ENCODE measurements at places on chromosomes 7 and 10.

GRCh38 chr7:19754521-19755116 is 18.8 kb downstream of the TMEM196 start:
- DNase-seq, result peak; percentile 52

GRCh38 chr10:72061491-72061890 is 26.9 kb downstream of the SPOCK2 start:
- no peak for DNase-seq

DNA sequence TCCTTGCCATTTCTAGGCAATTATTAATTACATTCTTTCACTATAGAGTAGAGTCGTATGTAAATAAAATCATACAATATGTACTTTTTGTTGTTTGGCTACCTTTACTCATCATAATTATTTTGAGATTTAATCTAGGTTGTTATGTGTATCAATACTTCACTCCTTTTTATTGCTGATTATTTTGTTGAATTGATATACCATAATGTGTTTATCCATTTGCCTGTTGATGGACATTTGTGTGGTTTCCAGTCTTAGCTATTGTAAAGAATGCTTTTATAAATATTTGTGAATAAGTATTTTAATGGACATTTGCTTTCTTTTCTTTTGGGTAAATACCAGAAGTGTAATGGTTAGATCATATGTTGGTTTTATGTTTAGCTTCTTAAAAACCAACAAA is 174.0 kb downstream of the RAMP3 start:
- DNase-seq, result no peak

- no peak for DNase-seq
These were observed 5.2 kb upstream of the CUBN start for GRCh38 chr10:17134737-17135260.

GRCh38 chr7:131621652-131622051 is 65.2 kb upstream of the PODXL start:
- DNase-seq, result no peak

DNA sequence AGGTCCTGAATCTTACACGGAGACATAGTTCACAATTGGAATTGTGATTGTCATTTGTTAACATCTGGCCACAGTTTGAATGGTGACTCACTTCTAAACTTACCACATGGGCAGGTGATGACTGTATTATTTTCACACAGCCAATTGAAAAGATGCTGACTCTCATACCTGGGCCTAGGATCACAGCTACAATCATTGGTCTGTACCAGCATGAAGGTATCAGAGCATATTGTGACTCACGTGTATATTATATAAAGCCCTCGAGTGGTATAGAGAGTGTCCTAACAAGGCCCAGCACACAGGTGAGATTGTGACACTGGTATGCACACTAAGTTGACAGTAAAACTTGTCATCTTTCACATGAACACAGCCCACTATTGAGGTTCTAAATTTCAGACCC is 9.4 kb upstream of the ZNF107 start:
- DNase-seq, result peak; percentile 75

DNA sequence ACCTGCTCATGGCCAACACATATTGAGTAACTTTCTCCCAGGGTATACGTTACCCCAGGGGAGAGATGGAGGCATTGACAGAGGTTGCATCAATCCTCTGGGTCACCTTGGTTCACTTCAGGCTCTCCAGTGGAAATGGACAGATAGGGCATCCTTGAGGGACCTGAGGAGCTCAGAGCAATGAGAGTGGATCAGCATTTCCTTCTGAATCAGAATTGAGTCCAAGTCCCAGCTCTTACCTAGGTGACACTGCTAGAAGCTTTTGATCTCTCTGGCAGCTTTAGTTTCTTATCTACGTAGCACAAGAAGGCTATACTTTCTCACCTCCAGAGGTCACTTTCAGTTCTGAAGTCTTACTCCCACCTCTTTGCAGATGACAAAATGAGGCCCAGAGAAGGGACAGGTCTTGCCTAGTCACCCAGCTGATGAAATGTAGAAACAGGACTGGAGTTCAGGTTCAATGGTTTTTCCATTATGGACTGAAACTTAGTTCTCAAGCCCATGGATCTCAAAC is 35.2 kb downstream of the PANK1 start:
- DNase-seq, result no peak

DNA sequence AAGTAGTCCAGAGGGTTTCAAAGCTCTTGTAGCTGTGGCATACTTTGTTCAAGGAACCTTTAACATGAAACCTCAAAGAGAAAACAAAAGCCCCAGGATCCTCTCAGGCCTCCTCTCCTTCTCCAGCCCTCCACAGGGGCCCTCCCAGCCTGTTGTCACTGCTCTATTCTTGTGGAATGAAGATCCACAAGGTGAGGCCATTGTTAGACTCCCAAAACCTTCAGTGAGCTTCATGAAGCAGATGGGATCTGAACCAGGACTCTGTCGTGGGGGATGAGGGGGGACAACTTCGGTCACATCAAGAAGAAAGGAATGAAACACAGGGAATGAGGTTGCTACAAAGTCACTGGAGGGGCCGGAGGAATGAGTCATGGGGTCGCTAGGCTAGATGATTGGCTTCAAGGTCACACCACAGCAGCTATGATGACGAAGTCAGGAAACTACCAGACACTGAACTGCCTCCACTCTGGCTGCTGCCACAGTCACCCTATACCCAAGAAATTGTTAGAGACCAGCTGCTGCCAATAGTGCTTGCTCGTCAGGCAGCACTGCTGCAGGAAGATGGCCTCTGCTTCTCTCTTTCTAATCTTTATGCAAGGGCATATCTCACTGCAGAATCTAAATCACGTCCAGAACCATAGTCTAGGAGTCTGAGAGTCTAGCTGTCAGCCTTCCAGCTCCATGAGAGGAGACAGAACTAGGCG is 208.8 kb downstream of the HIBADH start:
- no peak for DNase-seq

GRCh38 chr7:152519290-152519689 is 83.5 kb upstream of the KMT2C start:
- DNase-seq, result no peak

- peak; percentile 95 for DNase-seq
These were observed 46.4 kb downstream of the KIAA1217 start for GRCh38 chr10:24255115-24255880.

DNA sequence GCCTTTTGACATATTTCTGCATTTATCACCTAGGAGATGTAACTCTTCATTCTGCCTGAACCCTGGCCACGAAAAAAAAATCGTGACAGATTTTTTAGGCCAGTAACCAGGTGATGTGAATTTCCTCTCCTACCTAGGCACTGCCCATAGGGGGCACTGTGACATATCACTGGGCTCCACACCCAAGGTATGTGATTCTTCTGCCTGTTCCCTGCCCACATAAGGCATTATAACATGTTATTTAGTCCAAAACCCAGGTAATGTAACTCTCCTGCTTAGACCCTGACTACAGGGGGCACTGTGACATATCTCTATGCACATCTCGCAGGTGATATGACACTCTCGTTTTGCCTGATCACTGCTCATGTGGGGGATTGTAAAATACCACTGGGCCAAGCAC is 29.5 kb upstream of the ZNF107 start:
- no peak for DNase-seq

GRCh38 chr7:134792968-134793367 is 13.5 kb downstream of the CALD1 start:
- DNase-seq, result peak; percentile 30

GRCh38 chr7:41709621-41710020 is 6.7 kb upstream of the INHBA start:
- DNase-seq, result peak; percentile 54

DNA sequence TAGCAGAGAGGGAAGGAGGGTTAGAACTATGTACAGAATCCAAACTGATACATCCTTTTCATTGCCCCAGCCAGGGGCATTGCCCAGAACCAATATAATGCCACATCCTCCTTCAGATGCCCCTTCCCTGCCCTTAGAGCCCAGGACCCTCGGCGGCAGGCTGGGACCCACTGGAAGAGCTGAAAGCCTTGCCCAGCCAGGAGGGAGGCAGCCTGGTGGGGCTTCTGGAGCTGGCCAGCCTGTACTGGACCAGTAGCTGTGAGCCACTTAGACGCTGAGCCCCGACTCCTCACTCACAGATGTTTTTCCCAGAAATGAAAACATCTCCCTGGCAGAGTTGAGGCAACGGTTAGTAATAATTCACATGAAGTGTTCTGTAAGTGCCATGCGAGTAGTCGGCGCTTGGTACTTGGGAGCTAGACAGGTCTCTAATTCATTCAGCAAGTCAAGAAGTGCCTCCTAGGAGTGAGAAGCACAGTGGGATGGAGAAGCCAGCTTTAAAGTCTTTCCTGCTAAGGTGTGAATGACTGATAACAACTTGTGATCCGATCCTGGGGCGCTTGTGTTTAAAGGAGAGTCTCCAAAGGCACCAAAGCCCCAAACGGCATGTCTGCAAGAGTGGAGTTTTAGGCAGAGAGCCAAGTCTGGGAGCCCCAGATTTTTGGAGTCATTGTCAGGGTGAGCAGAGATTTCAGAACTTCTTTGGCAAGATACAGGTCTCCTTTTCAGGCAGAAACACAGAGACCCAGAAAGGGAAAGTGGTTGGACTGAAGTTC is 9.8 kb downstream of the VSIR start:
- DNase-seq, result no peak

GRCh38 chr10:1706711-1707110 is 30.6 kb downstream of the ADARB2 start:
- no peak for DNase-seq

GRCh38 chr10:68925489-68925888 is 24.4 kb downstream of the DDX50 start:
- DNase-seq, result no peak

GRCh38 chr10:127855591-127855881 is 37.2 kb downstream of the CLRN3 start:
- no peak for DNase-seq

GRCh38 chr10:63084690-63085382 is 48.3 kb upstream of the NRBF2 start:
- no peak for DNase-seq

GRCh38 chr7:34073676-34074075 is 168.3 kb downstream of the BMPER start:
- no peak for DNase-seq

GRCh38 chr10:124066781-124067714 is 26.4 kb downstream of the CHST15 start:
- DNase-seq, result no peak

GRCh38 chr7:14752301-14752700 is 150.2 kb downstream of the DGKB start:
- no peak for DNase-seq

GRCh38 chr10:97659589-97659988 is 19.1 kb downstream of the PI4K2A start:
- DNase-seq, result no peak

DNA sequence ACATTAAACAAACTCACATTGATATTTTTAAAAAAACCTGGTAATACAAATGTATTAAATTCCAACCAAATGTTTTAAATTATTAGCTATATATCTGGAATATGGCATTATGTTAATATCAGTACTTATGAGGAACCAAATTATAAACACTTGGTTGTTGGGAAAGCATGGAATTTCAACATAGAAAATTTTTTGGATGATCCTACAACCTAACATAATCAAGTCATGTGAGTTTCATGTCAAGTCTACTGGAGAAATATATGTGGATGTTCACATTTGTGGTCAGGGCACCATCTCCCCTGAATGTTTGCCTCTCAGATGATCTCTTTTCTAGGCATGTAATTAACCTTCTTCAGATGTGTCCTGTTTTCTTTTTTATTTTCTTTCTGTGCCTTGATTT is 5.2 kb upstream of the POT1 start:
- DNase-seq, result no peak

- DNase-seq, result peak; percentile 17
These were observed 52.2 kb downstream of the DIP2C start for GRCh38 chr10:637221-637620.

- DNase-seq, result no peak
These were observed 724.5 kb upstream of the POT1 start for GRCh38 chr7:125654076-125654475.

- DNase-seq, result no peak
These were observed 4.1 kb upstream of the TLX1 start for GRCh38 chr10:101126684-101127628.

DNA sequence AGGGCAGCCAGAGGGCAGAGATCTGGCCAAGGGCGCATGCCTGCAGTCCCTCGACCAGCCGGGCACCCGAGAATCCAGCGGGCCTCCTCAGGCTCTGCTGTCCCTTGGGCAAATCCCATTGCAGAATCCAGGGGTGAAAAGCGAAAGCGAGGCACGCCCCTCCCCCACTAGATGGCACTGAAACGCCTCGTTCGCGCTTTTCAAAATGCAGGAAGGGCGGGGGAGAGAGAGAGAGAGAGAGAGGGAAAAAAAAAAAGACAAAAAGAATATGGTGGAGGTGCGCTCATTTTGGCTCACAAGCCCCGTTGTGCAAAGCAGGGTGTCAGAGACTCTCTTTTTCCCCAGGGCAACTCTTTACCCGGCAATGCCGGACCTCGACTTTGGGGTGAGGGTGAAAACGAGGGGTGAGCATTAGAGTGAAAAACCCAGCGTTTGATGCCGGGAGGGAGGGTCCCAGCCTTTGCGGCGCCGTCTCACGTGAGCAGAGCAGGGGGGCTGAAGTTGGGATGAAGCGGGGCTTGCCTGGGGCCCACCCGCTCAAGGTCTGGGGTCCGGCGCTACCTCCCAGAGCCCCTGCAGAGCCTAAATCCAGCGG is 2.5 kb upstream of the TMEM178B start:
- DNase-seq, result peak; percentile 7

DNA sequence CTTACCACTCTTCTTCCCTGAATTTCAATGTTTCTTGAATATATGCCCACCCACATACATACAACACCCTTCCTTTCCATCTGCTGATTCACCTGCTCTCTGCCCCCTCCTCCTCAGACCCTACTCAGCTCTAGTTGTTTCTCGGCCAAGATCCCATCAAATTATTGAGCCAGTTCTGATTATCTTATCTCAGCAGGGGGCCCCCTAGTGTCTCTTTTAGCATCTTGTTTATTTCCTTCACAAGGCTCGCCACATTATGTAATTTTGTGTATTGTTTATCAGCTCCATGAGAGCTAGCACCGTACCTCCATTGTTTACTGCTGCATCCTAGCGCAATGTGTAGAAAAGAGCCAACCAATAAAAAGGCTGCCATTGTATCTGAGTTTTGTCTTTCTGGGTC is 71.9 kb downstream of the FAM13C start:
- peak; percentile 26 for DNase-seq

- no peak for DNase-seq
These were observed 2.0 kb downstream of the FLNC start for GRCh38 chr7:128831994-128832879.

DNA sequence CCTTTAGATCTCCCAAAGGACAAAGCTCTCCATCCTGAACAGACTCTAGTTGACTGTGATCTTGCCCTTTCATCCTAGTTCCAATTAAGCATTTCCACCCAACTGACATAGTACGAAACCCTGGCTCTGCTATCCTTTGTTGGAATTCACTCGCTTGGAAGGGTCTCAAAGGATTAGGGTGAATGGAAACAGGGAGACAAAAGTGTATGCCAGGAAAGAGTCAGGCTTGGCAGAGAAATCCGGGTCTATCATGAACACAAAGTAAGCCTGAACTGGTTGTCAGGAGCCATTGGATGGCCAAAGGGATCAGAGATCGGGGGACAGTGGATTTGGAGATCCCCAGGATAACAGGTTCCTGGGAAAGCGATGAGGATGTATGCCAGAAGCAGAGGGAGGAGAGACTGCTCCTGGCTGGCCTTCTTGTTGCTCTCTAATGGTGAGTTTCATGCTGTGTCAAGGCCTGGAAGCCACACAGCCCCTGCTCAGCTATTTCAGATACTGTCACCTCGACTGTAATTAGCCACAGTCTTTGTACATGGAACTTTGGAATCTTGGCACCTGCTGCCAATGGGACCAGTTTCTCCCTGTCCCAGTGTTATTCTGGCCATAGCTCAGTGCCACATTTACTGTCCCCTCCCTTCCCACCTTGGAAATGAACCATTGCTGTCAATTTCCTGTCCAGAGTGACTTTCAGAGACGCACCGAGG is 1168.7 kb upstream of the AUTS2 start:
- DNase-seq, result no peak

All from epithelial cell of esophagus (primary cell).